ENCODE measurements at places on chromosomes 3 and 15.

DNA sequence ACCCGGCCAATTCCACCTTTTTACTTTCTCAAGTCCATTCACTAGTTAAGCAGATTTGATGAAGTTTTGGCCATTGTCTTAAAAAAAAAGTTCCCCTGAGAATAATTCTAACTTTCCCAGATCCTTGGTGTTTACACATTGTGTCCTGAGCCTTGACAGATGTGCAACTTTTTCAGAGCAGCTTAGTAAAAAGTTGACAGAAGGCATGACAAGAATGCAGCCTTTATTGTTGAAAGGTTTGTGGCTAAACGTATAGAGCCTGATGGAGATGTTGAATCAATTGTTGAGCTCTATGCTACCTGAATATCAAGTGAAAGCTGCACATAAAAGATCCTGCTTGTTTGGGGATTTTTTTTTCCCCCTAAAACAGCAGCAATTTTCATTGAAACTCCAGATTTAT lies 75.3 kb upstream of the CMTM7 start:
- DNase-seq, result no peak

DNA sequence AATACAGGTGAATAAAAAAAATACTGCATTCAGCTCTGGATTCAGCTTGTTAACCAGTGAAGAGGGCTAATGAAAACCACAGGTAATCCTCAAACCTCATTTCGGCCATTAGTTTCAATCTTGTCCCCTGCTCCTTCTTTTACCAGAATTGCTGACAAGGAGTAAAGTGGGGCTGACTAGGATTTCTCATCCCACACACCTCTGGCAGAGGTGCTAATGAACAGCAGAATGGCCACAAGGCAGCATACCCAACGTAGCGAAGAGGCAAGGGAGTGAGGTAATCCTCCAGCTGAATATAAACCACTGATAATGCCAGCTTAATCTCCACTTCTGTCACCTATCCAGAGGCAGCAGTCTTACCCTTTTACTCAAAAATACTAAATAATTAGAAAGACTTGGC lies 248.8 kb upstream of the CDIN1 start:
- no peak for DNase-seq

DNA sequence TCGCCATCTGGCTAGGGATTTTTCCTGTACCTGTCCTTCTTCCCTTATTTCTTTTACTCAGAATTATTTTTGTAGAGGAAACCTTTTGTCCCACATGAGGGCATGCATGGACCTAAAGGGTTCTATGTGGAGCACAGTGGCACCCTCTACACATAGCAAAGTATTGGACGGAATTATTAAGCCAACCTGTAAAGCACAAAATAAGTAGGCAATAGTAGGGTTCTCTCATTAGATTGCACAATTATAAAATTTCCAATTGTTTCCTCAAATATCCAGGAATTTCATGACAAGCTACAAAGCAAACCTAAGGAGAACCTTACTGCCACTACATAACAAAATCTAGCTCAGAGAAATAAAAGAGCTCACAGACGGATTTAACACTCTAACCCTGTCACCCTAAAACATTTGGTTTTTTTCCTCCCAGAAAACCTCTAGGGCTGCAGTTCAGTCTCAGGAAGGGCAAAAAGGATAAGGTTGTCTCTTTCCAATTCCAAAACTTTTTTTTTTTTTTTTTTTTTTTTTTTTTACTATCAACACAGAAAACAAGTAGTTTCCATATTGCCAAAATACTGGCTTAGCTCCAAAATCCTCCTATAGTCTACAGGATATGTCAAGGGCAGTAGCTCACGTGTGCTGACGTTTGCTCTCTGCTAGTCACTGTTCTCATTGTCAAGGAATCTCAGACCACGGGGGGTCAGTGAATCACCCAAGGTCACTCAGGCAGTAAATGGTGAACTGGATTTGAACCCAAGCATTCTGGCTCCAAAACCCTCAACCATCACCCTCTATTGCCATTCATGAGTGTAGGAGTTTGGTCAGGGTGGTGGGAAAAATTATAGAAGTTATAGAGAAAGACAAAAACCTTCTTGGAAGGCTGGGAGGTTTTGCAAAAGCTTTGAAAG lies 52.3 kb downstream of the NCEH1 start:
- DNase-seq, result peak; percentile 52

DNA sequence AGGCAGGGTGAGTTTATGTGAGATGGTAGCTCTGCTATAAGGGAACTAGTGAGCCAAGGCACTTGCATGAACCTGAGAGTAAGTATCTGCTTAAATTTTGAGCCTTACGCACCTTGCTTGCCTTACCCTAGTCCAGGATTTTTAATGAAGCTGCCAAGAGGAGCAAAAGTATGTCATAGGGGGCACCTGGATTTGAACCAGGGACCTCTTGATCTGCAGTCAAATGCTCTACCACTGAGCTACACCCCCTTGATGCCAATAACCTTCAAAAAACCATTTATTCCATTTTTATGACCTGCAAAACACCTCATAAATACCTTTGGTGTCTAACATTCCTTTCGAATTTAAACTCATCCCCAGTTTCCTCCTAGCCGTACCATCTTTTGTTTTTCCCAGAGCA lies 88.3 kb upstream of the ACP3 start:
- no peak for DNase-seq

- no peak for DNase-seq
Measured at GRCh38 chr15:60989696-60990095, 239.4 kb downstream of the RORA start.
